Motor neuron (in vitro differentiated cells): ENCODE measurements at places on chromosomes 5 and 9. TPM values are rescaled to one million over a fixed set of nuclear protein-coding genes. Genes with fewer than 3 reads are reported as not detected.

GRCh38 chr9:124721109-124721906 is 49.8 kb downstream of the NR6A1 start:
- peak; percentile 23 for ATAC-seq

GRCh38 chr5:52580921-52581320 is 206.8 kb upstream of the ITGA1 start:
- no peak for ATAC-seq

WNT8A gene
- total RNA-seq: 0.95 and 0.97 TPM in 2 replicates

STX17 gene
- total RNA-seq: 10.7 TPM in 2 replicates

GRCh38 chr5:176944268-176944667 is 45.1 kb upstream of the HK3 start:
- ATAC-seq: no peak

DNA sequence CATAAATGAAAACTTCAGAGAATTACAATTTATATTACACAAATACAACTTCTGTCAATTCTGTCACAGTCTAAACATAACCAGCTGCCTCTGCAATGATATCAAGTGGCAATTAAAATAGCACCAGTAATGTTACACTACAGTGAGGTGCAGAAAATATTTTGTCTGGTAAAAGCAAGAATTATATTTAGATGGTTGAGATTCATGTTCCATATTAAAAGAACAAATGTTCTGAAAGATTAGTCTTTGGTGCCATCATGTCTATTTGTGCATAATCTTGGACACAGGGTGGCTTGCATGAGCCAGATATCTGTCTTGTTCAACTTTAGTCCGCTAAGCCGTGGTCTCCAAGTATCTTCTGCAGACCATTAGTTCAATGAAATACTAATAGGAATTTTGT is 29.0 kb upstream of the PRR16 start:
- no peak for ATAC-seq

DNA sequence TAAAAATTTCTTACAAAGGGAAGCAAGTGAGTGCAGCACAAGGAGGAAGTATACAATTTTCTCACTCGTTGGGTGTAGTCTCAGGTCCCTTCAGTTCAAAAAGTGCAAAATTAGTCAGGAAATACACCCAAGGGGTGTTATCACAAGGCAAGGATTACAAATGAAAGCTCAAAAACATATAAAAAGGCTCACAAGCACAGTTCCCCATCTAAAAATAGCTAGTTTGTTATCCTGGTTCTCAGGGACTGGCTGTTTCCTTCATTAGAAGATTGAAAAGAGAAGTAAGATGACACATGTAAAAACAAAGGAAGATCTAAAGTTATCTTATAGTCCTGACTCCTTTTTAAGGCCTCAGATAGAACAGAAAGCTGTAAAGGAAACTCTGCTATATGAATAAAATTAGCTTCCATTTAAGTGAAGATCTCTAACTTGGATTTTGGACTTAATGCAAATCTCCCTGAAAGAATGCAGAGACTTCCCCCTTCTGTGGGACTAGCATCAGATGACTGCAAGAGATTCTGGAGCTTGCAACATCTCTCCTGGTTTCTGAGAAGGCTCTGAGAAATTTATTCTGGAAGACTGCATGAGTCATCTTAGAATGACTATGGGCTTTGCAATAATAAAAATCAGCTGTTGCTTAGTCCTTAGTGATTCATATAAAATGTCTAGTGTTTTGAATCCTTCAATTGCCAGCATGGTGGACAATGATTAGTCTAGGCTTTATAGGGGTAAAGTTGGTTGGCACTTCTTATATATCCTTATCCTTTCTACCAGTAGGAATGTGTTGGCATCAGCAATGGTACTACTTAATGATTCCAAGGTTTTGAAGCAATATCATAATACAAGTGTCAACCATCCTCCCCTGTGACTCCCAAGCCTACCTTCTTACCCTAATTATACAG is 25.4 kb downstream of the DAB2 start:
- ATAC-seq: peak; percentile 87

DNA sequence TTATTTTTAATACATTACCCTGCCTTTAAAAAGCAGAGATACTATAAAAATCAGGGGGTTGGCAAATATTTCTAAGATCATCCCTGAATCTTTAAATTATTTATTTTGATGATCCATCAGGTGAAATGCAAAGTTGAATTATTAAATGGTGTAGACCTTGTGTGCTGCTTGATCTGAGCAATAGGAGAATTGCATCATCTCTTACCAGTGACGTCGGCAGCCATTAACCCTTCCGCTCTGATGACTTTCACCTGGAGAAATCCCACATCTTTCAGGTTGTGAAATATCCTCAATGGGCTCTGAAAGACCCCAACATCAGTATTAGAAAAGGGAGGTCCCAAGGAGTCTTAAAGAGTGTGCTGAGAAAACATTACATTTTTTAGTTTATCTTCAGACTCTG is 270.2 kb downstream of the SLF1 start:
- no peak for ATAC-seq

- no peak for ATAC-seq
These were observed 31.5 kb upstream of the NCS1 start for GRCh38 chr9:130140706-130141105.

ORM2 gene
- not detected in 2 replicates for total RNA-seq
